ENCODE measurements at places on chromosomes 7 and 10. TPM values are rescaled to one million over a fixed set of nuclear protein-coding genes. Genes with fewer than 3 reads are reported as not detected.

PCLO gene
- polyA plus RNA-seq: 10.8 TPM

PDK4 gene
- 31.9 TPM for polyA plus RNA-seq

AQP1 gene
- polyA plus RNA-seq: 225 TPM

MUC3A gene
- polyA plus RNA-seq: 1.2 TPM

IL6 gene
- not detected for polyA plus RNA-seq

NPM3 gene
- polyA plus RNA-seq: 53.1 TPM

HILPDA gene
- polyA plus RNA-seq: 25.4 TPM

ENKUR gene
- polyA plus RNA-seq: 4.4 TPM

IFIT3 gene
- polyA plus RNA-seq: 16.6 TPM

TEX47 gene
- not detected for polyA plus RNA-seq

DNA sequence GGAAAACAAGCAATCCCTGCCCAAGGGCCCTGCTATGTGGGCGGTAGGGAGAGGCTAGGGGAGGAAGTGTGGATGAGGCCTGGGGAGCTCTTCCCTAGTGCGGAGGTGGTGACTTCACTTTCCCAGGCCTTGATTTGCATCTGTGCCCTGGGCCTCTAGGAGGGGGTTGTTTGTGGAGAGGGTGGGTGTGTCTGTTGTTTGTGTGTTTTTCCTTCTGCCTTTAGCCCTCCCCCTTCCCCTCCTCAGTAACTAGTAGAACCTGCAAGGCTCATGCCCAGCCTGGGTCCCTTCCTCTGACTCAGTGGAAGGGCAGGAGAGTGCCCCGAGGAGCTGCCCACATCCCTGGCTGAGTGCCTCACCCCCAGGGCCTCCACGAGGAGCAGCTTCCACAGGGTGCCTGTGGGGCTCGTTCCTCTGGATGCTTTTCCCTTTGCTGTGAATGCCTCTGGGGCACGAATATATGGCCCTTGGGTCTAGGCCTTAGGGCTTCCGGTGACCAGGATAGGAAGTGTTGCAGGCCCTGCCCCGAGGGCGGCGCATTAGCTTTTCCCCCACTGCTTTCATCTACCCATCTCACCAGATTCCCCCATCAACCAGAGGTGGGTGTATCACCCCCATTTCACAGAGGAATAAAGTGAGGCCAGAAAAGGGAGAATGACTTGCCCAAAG is 89.4 kb upstream of the DUSP5 start:
- DNase-seq: no peak

- DNase-seq: no peak
Measured at GRCh38 chr7:72161534-72161933, 250.6 kb downstream of the CALN1 start.

GRCh38 chr10:70096016-70096704 is 36.5 kb downstream of the AIFM2 start:
- DNase-seq: no peak

GRCh38 chr7:93219868-93220267 is 6.4 kb downstream of the HEPACAM2 start:
- no peak for DNase-seq

DNA sequence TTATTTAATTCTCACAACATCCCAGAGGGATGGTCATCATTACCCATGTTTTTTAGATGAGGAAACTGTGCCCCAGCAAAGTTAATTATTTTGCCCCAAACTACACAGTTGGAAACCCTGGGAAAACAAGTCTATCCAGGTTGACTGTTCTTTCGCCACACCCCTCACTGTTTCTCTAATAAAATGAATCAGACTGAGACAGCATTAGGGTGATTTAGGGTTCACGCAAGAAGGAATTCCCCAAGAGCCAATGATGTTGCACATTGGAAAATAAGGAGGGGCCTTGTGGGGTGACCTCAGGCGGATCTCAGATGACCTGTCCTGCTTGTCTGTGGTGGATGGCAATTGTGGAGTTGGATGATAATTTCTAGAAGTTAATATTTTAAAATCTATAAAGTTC is 135.7 kb upstream of the TBX20 start:
- DNase-seq: no peak

GRCh38 chr10:79475877-79476276 is 30.5 kb upstream of the ZCCHC24 start:
- DNase-seq: no peak

GRCh38 chr10:27720529-27720928 is 25.1 kb downstream of the MKX start:
- DNase-seq: no peak

GRCh38 chr10:86945361-86946212 is 11.8 kb downstream of the MMRN2 start:
- DNase-seq: no peak

- DNase-seq: no peak
Measured at GRCh38 chr10:47378183-47378510, 5.9 kb downstream of the ZNF488 start.

DNA sequence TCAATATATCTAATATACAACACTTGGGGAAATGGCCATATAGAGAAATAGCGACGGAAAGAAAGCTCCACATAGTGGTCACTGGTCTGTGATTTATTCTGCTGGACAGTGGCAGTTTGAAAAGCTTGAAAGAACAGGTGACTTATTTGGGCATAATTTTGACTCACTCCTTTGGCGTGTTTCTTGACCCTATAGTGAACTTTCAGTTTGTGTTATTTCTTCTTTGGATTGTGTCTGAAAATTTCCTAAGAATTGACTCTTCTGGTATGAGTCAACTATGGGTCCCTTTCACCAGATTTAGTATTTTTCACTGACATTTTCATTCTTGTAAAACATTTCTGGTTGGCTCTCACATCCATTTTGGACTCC is 25.8 kb upstream of the IMMP2L start:
- DNase-seq: no peak

- peak; percentile 13 for DNase-seq
Measured at GRCh38 chr10:48215486-48216203, 58.9 kb downstream of the FRMPD2 start.

DNA sequence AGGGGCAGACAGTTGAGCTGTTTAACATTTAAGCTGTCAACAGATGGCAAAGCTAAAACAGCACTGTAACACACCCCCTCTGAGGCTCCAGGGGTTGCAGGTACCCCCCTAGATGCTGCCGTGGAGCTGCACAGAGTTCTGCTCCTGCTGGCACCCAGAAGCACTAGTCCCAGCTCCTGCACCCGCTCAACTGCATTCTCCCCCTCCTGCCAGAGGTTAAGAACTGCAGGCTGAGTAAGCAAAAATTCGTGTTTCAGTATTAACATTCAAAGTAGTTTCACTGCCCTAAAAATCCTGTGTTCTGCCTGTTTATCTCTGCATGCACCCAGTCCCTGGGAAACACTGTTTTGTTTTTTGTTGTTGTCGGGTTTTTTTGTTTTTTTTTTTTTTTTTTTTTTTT is 790.8 kb upstream of the KCND2 start:
- DNase-seq: no peak

DNA sequence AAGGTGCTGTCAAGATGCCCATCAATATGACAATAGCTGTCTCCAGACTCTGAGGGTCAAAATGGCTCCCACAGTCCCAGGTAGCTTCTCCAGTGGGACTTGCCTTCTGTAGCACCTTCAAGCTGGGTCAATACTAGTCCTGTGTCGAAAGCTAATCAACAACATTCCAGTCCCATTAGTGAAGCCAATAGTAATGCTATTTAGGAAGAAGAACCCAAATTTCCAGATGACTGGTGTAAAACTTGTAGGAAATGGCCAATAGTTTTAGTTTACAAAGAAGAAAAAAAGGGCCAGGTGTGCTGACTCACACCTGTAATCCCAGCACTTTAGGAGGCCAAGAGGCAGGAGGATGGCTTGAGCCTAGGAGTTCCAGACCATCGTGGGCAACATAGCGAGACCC is 2.0 kb upstream of the SPOCK2 start:
- DNase-seq: no peak

GRCh38 chr10:101848894-101849351 is 5.3 kb upstream of the KCNIP2 start:
- DNase-seq: no peak

DNA sequence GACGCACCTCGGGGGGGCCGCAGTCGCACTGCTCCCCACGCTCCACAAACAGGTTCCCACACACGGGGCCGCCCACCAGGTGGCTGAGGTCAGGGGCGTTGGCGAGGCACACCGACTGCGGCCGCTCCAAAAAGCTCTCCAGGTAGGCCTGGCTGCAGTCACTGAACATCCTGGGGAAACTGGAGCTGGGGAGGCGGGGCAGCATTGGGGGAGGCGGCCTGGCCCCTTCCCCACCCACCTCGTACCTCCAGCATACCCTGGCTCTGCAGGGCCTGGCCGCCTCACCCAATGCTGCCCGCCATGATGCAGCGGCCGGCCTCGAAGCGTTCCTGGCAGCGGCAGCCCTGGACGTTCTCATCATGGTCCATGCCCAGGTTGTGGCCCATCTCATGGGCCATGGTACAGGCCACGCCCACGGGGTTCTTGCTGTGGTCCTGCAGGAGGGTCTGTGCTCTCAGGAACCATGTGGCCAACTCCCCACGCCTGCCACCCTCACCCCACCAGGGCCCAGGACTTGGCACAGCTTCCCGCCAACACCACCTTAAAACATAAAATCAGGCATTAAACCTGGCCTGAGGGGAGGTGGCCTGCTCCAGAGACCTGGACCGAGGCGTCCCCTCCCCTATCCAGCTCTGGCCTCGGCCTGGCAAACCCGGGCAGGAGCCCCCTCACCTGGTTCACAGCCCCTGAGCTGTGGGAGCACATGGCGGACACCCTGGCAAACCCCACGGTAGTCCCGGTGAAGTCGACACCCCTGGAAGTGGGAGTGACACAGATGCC is 5.0 kb downstream of the ADAM8 start:
- DNase-seq: no peak

- no peak for DNase-seq
Measured at GRCh38 chr7:47778153-47778661, 170.1 kb downstream of the PKD1L1 start.

DNA sequence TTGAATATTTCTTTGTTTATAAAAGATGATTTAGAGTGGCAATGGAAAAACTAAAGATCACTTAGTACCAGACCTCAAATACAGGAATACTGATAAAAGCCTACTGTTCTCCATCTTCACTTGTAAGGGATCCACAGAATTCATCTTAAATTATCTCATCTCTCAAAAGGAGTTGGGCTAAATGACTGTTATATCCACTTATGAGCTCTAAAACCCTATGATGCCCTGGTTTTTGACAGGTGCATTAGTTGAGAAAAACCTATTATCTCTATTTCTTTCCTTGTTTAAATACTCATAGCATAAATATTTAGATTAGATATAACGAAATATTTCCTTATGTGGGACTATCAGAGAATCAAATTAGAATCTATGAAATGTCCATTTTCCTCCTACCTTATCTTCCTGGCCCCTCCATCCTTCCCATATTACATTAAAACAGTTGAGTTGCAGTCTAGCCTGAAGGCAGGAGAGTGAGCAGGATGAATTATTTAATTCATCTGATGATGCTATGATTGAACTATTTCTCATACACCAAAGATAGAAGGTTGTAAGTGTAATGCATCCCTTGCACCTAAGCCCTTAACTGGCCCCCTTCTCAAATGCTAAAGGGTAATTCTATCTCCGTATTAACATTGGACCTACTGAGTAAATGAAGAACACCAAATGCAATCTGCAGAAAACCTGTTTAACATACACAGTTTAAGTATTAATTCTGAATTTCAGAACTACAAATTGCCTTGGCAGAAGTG is 29.7 kb downstream of the PPP3CB start:
- DNase-seq: no peak

DNA sequence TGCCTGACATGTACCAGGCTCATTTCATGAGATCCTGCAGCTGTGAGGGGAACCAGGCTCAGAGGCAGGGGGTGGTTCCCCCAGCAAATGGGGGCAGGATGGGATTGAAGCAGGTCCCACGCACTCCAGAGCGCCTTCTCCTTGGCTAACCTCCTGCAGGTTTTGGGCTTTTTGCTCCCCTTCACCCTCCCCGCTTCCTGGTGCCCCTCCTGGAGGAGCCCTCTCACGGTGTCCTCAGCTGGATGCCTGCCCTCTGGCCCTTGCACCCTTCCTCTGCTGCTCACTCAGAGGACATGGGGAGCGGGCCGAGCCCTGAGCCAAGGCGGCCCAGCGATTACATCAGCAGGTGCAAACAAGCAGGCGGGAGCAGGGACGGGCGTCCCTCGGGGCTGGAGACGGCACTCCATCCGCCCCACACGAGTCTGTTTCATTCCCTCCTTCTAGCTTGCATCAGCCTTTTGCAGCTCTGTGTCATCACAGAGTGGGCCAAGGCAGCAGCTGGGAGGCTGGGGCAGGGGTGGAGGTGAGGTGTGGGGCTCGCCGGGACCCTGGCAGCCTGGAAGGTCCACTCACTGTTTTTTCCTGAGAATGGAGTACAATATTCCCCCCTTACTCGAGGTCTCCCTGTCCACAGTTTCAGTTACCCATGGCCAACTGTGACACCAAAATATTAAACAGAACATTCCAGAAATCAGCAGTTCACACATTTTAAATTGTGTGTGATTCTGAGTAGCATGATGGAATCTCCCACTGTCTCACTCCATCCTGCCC is 52.7 kb upstream of the SLC29A3 start:
- DNase-seq: no peak

DNA sequence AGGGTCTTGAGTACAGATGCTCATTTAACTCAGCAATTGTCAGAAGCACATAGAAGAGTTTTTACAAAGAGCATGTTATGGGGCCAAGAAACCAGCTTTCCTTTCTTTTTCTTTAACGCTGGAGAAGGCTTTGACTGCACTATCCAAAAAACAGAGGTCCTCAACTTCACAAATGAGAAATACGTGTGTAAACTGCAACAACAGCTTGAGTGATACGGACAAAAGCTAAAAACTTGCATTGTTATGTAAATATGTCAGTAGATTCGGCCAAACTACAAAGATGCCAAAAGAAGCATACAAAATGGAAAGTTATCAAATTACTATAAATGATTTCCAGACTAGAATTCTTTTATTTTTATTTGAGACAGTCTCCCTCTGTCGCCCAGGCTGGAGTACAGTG is 62.4 kb upstream of the C10orf90 start:
- no peak for DNase-seq

- DNase-seq: no peak
Measured at GRCh38 chr10:84539216-84539615, 210.8 kb downstream of the CCSER2 start.

DNA sequence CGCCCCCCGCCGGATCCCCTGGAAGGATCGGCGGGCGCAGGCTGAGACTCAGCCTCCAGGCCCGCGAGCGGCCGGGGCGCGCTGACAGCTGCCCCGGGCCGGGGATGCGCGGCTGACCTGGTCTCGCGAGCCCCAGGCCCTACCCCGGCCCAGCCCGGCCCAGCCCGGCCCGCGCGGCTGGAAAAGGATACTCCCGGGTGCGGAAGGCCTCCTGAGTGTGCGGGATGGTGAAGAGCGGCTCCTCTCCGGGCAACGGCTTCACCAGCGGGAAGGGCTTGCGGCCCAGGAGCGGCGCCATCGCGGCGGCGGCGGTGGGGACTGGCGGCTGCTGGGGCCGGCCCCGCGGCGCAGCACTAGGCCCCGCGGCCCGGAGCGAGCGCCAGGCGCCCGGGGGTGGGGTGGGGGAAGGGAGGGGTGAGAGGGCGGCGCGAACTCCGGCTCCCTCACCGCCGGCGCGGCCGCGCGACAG is 423 bp downstream of the BAZ1B start:
- DNase-seq: no peak

DNA sequence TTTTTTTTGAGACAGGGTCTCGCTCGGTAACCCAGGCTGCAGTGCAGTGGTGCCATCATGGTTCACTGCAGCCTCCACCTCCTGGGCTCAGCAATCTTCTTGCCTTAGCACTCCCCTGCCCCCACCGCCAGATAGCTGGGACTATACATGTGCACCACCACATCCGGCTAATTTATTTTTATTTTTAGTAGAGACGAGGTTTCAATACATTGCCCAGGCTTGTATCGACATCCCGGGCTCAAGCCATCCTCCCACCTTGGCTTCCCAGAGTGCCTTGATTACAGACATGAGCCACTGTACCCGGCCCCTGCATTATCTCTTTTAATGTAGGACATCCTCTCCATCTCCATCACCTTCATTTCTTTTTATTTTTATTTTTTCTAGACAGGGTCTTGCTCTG is 213.3 kb downstream of the CUX1 start:
- no peak for DNase-seq

All from renal cortex interstitium (tissue), 15 donors.